ENCODE measurements at places on chromosomes 11 and 22.

GRCh38 chr22:30348809-30349208 is 7.9 kb downstream of the SF3A1 start:
- DNase-seq, result no peak

GRCh38 chr22:27501191-27501936 is 300.2 kb downstream of the MN1 start:
- DNase-seq, result no peak

DNA sequence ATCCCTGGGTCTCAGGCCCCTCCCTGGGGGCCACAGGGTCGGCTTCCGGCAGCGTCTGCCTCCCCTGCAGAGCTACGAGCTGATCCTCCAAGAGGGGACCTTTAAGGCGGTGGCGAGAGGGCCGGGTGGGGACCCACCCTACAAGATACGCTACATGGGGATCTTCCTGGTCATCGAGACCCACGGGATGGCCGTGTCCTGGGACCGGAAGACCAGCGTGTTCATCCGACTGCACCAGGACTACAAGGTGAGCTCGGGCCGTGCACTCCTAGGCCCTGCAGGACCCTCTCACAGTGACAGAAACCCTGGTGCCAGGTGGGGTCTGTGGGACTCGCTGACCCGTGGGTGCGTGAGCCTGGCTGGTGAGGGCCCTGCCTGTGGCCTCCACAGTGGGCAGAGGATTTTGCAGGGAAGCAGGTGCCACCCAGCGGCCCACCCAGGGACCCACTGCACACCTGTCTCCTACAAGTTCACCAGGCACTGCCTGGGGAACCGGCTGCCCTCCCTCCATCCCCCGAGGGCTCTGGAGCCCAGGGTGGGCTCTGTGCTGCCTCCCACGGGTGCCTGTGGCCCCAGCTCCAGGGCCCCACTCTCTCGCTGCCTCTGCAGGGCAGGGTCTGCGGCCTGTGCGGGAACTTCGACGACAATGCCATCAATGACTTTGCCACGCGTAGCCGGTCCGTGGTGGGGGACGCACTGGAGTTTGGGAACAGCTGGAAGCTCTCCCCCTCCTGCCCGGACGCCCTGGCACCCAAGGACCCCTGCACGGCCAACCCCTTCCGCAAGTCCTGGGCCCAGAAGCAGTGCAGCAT is 13.7 kb downstream of the MUC5B start:
- no peak for DNase-seq

- DNase-seq, result no peak
These were observed 255.9 kb downstream of the FAT3 start for GRCh38 chr11:92480499-92480898.

GRCh38 chr11:40291741-40292140 is 1167.7 kb downstream of the LRRC4C start:
- DNase-seq, result no peak

DNA sequence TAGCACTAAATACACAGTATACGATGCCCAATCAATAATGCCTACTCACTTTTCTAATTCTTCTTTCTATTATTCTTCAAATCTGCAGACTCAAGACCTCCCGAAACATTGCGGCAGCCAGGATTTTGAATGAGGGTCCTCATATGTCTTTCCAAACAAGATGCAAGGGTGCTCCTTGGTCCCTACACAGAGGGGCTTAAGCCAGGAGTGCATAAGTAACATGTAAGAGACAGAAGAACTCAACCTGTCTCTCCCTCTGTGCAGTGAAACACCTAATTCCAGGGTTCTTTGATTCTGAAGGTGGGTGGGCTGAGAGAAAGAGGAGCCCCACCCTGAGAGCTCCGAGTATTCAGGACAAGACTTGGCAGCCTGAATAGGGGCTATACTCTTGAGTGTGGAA is 117.6 kb downstream of the ZNF280B start:
- DNase-seq, result no peak

DNA sequence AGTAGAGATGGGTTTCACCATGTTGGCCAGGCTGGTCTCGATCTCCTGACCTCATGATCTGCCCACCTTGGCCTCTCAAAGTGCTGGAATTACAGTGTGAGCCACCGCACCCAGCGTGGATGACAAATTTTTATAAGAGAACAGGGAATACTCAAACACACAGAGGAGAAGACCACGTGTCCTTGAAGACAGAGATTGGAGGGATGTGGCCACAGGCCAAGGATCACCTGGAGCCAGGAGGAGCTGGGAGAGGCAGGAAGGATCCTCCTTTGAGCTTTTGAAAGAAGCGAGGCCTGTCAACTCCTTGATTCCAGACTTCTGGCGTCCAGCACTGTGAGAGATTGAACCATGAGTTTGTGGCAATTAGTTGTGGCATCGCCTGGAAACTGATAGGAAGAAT is 1049.5 kb downstream of the TBC1D22A start:
- DNase-seq, result no peak

GRCh38 chr22:25134451-25134850 is 65.2 kb upstream of the CRYBB3 start:
- DNase-seq, result no peak

DNA sequence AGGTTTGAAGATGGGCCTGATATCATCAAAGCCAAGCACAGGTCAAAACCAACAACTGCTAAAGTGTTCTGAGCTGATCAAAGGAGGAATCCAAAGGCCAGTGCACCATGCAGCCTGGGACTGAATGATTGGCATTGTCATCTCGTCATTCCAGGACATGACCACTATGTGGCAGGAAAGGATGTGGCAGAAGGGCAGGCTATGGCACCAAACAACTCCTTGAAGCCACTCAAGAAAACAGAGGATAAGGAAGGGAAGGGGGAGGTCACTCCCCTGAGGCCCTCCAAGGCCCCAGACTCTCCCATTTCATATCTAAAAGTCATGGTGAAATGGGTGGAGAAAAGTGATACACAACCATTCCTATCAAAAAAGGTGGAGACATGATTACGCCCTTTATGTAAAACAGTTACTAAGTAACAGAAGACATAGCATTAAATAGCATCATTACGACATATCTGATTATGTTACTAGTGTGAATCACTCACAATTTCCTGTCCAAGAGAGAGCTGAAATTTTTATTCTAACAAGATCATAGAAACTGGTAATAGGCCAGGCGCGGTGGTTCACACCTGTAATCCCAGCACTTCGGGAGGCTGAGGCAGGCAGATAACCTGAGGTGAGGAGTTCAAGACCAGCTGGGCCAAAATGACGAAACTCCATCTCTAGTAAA is 49.3 kb downstream of the AHNAK start:
- peak; percentile 19 for DNase-seq

DNA sequence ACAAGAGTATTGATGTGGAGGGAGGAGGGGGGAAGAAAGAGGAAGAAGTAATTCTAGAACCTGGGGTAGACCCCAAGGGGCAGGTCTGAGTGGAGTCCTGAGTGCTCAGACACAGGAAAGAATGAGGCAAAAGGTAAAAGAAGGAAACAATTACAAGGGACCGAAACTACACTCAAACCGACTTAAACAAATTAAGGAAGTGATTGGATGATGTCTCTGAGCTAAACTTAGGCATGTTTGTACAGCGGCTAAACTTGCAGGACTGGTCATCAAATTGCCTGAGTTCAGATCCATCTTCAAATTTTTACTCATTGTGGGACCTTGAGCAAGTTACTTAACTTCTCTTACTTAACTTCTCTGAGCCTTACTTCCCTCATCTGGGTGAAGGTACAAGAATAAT is 86.3 kb upstream of the LRRC55 start:
- no peak for DNase-seq

DNA sequence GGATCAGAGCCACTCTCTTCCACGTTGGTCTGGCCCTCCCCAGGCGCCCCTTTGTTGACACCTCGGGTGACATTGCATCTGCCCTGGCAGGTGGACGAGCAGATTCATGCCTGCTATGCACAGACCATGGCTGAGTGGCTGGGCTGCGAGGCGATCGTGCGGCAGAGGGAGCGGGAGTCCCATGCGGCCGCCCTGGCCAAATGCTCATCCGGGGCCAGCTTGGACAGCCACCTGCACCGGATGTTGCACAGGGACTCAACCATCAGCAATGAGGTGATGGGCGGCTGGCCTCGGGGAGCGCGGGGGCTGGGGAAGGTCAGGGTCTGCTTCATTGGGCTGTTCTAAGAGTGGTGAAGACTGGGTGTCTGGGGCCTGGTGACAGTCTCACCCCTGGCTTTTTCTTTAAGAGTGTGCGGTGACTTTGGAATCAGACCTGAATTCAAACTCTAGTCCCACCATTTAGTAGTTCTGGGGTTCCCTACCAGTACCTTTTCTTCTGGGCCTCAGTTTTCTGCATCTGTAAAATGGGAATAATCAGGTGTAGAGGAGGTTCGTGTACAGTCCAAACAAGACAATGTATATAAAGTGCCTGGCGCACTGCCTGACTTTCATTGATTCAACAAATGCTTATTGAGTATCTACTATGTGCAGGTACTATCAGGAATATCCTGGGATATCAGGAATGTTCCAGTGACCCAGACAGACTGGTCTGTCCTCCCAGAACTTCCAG is 53.0 kb downstream of the LHFPL7 start:
- DNase-seq, result no peak

- no peak for DNase-seq
These were observed 56.3 kb downstream of the CD82 start for GRCh38 chr11:44621784-44622183.

GRCh38 chr22:41327124-41327523 is 25.8 kb downstream of the ZC3H7B start:
- DNase-seq, result no peak

DNA sequence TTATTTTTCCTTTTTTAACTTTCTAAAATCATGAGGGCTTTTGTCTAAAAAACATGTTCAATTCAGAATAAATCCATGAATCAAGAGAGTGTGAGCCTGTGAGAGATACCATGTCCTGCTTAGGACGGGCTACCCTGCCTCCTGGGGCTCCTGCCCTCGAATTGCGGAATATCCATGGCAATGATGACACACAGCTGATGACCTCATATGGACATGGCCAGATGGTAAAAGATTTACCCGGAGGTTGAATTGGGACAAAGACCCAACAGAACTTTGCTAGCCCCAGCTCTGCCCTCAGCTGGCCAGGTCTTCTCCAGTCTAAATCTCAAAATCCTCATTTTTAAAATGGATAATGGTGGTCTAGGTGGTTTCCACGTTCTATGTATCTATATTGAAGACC is 538.1 kb upstream of the API5 start:
- DNase-seq, result no peak

DNA sequence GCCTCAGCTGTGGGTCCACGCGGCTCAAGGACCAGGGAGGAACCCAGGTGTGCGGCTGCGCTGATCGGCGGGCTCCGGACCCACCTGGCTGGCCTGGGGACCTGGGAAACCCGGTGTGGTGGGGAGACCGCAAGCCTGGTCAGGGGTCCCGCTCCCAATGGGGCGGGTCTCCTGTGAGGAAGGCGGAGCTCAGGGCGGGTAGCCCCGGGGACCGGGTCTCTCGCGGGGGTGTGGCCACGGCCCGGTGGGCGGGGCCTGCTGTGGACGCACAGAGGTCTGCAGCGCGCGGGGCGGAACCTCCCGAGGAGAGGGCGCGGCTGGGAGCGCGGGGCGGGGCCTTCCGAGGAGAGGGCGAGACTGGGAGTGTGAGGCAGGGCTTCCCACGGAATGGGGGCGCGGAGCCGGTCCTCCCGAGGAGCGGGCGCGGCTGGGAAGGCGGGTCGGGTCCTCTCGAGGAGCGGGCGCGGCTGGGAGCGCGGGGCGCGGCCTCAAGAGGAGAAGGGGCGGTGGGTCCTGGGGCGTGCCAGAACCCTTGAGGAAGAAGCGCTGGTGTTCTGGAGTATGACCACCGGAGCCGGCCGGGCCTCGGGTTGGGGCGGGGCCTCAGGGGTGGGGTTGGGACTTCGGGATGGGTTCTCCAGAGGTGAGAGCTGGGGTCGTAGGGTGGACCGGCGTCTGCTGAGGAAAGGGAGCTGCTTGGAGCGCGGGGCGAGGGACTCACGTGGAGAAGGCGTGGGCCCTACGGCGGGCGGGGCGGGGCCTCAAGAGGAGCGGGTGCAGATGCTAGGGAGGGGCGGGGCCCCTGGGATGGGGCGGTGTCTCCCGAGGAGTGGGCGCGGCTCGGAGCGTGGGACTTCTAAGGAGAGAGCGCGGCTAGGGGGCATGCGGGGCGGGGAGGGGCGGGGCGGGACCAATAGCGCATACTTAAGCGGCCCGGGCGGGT is 20.8 kb downstream of the DGCR6L start:
- DNase-seq, result peak; percentile 90

DNA sequence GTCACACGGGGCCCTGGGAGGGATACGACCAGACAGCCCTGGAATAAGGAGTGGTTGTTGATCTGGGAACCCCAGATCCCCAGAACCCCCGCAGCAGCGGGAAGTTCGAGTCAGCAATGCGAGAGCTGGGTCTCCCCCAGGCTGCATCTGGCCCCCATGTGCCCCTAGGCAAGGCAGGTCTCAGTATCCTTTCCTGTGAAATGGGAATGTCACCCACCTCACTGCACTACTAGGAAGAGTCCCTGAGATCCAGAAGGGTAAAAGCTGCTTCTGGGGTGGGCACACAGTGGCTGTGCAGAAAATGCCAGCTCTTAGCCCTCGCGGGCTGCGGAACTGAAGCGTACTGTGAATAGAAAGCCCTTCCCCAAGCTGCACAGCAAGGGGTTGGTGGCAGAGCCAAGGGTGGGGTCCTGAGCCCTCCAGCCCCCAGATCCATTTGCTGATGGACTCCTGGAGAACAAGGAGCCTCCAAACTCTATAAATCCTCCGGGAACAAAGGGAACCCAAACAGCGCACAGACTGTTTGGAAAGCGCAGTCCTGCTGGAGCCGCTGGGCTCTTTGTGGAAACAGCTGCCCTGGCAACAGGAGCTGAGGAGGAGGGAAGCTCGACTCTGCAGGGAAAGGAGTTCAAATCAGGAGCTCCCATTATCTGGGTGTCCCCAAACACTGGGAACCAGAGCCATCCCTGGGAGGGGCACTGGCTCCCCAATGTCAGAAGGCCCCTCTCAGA is 68.2 kb upstream of the SHISAL1 start:
- DNase-seq, result no peak

- DNase-seq, result peak; percentile 44
These were observed 67.8 kb downstream of the TCF20 start for GRCh38 chr22:42202669-42203068.

GRCh38 chr11:7905961-7906429 is 25.1 kb downstream of the OR10A6 start:
- no peak for DNase-seq

DNA sequence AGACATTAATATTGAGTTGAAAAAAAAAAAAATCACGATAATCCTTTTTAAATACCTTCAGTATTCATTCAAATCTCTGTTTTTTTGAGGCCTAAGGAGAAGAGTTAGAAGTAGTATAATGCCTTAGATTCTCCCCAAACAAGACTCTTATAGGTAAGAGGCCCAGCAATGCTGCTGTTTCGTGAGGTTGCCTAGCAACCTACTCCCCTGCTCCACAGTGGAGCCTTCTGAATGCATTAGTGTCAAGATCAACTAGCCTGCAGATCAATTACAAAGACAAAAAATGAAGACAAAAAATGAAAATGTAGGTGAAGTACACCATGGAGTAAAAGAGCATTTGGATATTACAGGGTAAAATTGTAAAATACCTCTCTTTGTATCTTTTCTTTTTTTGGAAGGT is 229.8 kb upstream of the LUZP2 start:
- no peak for DNase-seq
